ENCODE measurements at places on chromosomes 4 and X.

DNA sequence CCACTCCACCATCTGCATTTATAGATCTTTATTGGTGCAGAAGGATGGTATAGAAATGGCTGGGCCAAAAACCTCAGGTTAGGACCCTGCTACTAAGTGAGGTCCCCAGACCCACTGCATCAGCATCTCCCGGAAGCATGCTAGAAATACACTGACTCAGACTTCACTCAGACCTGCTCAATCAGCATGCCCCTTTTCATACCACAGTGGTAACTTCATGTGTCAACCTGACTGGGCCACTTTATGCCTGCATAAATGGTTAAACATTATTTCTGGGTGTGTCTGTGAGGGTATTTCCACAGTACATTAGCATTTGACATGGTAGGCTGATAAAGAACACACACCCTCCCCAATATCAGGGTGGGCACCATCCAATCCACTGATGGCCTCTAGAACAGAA, 118.6 kb upstream of the VCX3B start:
- DNase-seq = no peak

- no peak for DNase-seq
Measured at GRCh38 chr4:175997291-175997690, 68.3 kb upstream of the WDR17 start.

- no peak for DNase-seq
Measured at GRCh38 chr4:169199184-169199583, 71.6 kb downstream of the SH3RF1 start.

GRCh38 chr4:161937596-161937995, 226.2 kb downstream of the FSTL5 start:
- DNase-seq = no peak

GRCh38 chr4:86050496-86050895, 309.4 kb downstream of the MAPK10 start:
- DNase-seq = no peak

DNA sequence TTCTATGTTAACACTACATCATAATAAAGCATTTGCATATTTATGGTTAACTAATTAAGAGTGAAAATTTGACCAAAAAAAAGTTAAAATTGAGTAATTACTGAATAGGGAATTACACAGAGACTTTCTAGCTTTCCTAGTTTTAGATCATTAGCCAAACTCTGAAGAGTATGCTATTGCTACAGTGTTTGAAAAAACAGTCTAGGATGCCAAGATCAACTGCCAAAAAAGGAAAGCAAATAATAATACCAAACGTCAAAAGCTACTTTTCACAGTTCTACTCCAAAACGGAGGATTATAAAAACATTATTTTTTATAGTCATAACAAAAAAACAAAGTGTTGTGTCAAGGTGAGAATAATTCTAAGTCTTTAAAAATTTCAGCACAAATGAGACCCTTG, 359.8 kb upstream of the CTSO start:
- DNase-seq = no peak

DNA sequence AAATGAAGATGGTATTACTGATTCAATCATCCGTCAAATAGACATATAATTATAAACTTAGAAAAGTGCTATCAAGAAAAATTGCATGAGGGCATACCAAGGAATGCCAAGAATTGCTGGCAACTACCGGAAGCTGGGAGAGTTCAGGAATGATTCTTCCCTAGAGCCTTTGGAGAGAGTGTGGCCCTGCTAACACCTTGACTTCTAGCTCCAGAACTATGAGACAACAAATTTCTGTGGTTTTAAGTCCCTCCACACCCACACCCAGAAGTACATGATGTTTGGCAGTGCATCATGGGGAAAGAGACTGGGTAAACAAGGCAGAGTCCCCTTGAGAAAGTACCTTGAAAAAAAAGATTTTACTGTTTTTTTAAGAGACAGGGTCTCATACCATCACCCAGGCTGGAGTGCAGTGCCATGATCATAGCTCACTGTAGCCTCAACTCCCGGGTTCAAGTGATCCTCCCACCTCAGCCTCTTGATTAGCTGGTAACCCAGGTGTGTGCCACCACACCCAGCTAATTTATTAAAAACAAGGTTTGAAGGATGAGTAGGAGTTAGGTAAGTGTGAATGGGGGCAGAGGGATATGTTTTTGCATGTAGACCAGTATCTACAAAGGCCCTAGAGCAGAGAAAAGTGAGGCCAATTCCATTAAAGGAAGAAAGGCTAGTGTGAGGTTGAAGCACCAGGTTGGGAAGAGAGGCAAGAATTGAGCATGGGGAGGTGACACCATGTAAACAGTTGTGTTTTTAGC, 53.1 kb downstream of the GSX2 start:
- DNase-seq = no peak

- no peak for DNase-seq
Measured at GRCh38 chr4:14428125-14428524, 574.2 kb upstream of the CPEB2 start.

GRCh38 chr4:52244848-52245247, 193.7 kb downstream of the SPATA18 start:
- DNase-seq = no peak

GRCh38 chr4:8108261-8108660, 50.4 kb downstream of the ABLIM2 start:
- DNase-seq = no peak

GRCh38 chr4:147054228-147054872, 108.7 kb upstream of the TTC29 start:
- DNase-seq = no peak

- peak; percentile 81 for DNase-seq
Measured at GRCh38 chr4:152106113-152106763, 345.4 kb upstream of the GATB start.

GRCh38 chrX:48883729-48884128, 13.8 kb downstream of the TIMM17B start:
- DNase-seq = no peak

GRCh38 chrX:110267874-110268273, 50.0 kb downstream of the AMMECR1 start:
- no peak for DNase-seq

- DNase-seq = no peak
Measured at GRCh38 chr4:140054861-140055260, 99.1 kb downstream of the MAML3 start.

DNA sequence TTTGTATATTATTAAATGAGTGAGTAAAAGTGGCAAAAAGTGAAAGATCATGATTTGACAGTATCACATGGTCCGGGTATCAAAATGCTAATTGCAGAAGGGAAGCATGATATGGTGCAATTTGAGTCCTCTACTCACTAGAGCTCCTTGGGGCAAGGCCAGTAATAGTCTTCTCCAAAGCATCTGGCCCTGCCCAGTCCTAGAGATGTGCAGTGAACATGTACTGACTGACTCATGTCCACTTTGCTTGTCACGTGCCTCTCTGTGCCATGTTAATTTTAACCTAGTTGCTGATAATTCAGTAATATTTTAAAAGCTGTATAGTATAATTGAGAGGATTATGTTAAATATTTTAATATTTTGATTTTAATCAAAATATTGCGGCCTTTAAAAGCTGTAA, 54.6 kb upstream of the TENM3 start:
- no peak for DNase-seq

DNA sequence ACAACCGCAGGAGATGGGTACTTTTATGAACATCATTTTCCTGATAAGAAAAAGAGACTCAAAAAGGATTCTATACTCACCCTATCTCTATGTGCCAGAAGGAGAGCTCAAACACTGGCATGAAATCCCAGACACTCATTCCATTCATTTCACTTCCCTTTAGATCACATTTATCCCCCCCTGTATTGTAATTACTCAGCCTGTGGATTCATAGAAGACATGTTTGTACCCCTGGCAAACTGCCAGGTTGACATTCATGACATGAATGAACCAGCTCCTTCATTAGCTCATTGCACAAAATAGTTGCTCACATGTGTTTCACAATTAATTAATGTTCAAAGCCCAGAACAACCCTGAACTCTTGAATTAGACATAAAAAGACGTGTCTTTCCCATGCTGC, 4.9 kb downstream of the SMR3A start:
- DNase-seq = no peak

GRCh38 chr4:140691369-140691768, 64.8 kb downstream of the TBC1D9 start:
- no peak for DNase-seq

DNA sequence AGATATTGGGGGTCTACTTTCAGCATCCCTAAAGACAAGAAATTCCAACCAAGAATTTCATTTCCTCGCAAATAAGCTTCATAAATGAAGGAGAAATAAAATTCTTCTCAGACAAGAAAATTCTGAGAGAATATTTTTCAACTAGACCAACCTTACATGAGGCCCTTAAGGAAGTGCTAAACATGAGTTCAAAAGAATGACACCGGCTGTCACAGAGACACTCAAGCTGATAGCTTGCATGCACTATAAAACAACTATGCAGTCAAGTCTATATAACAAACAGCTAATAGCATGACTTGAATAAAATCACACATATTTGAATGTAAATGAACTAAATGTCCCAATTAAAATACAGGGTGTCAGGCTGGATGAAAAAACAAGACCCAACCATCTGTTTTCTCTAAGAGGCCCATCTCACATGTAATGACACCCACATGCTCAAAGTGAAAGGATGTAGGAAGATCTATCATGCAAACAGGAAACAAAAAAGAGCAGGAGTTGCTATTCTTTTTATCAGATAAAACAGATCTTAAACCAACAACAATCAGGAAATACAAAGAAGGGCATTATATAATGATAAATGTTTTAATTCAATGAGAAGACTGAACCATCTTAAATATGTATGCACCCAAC, 27.2 kb downstream of the FAAH2 start:
- DNase-seq = no peak

DNA sequence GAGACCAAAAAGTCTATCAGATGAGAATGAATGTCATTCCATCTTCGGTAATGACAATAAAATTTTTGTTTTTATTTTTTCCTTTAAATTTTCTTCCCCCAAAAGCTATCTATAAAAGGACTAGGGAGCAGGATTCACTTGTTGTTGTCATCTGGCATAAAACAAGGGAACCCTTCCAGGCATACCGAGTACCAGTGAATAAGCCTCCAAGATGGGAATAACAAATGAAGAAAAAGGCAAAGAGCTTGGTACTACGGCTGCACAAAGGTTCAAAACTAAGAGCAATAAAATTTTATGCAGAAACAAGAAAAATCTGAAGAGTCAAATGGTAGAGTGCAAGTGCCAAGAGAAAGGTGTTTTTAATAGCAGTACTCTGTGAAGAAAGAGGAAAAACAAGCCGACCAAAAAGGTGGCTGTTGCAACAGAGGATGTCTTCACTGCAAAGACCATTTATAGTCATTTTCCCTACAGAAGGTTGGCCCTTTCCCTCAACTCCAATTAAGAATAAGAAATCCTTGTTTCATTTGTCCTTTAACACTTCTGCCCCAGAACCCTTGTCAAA, 25.8 kb downstream of the PPP3CA start:
- peak; percentile 5 for DNase-seq

DNA sequence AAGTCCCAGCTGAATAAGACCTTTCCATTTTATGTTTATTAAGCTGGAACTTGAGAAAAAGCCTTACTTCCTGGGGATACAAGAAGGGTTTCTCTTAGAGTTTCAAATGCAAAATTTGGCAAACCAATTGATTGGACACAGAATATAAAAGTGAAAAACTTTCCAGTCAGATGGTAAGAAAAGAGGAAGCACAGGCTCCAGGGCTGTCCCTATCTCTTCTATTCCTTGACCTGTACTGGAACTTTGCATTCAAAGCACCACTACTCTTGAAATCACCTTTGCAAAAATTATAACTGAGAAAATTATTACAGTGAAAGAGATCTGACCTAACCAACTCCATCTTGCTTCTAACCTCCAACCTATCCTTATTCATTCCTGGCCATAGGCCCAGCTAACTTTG, 11.7 kb downstream of the PROM1 start:
- no peak for DNase-seq

DNA sequence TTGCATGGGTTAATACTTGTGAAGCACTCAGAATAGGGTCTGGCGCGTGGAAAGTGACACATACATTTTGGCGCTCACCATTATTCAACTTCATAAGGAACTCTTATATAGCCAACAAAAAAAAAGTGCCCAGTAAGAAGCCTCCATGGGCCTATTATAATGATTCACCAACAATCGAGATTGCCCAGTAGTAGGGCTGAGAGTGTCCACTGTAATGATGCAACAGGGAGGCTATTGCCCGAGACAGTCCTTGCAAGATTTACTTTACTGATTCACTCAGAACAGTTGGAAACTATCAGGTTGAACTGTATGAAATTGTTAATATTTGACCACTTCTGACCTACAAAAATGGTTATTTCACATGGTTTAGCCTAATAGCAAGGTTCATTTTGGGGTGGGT, 86.0 kb downstream of the PJA1 start:
- DNase-seq = no peak

- no peak for DNase-seq
Measured at GRCh38 chr4:134490863-134491262, 289.3 kb upstream of the PABPC4L start.

- DNase-seq = no peak
Measured at GRCh38 chr4:99252746-99253145, 33.7 kb upstream of the ADH6 start.

DNA sequence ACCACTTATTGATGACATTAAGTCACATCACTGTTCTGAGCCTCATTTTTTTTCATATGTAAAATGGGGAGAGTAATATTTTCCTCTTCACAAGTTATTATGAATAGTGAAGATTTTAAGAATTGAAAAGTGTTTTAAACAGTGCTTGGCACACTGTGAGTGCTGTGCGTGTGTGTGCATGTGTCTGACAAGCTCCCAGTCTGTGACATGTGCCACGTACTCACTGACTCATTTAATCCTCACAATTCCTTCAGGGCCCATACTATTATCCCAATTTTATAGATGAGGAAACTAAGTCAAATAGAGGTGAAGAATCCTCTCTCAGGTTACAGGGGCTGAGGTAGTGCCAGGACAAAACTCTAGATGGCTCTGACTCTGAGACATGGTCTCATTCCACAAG, 114.1 kb upstream of the NWD2 start:
- DNase-seq = no peak

- DNase-seq = no peak
Measured at GRCh38 chr4:167555338-167556022, 321.2 kb upstream of the SPOCK3 start.

DNA sequence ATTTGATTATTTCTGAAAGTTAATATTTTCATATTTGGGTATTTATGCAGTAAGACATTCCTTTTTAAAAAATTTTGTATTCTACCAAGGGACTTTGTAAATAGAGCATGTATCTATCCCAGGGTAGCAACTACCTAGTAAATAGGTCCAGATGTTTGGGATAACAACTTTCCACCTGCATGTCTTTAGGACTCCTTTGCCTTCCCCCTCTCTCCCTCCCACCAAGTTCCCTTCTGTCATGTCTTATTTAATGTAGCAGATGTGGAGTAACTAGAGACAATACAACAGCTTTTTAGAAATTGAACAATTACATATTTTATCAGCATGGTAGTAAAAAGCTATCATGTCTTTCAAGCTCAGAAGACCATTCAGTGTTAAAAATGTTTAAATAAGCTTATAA, 821.0 kb downstream of the C4orf33 start:
- DNase-seq = no peak

- DNase-seq = no peak
Measured at GRCh38 chrX:21741364-21741763, 16.6 kb downstream of the SMPX start.

GRCh38 chr4:80305466-80305865, 30.1 kb upstream of the CFAP299 start:
- no peak for DNase-seq
